ENCODE measurements at places on chromosomes 11 and 22. TPM values are rescaled to one million over a fixed set of nuclear protein-coding genes. Genes with fewer than 3 reads are reported as not detected.

- peaks cover 20% of the 10 kb centered on the region for H3K4me1 ChIP-seq
- no peaks in the 10 kb centered on the region for H3K36me3 ChIP-seq
- peak within 1 kb of the TSS; percentile 64 for H3K4me3 ChIP-seq
- no peaks in the 10 kb centered on the region for H3K27me3 ChIP-seq
- DNase-seq: no peak
Observed at GRCh38 chr11:82733444-82734119, at the start of gene FAM181B. Gene FAM181B (minus strand): TSS chr11:82733864. CDS start chr11:82733729, 135 bp downstream.

DNA sequence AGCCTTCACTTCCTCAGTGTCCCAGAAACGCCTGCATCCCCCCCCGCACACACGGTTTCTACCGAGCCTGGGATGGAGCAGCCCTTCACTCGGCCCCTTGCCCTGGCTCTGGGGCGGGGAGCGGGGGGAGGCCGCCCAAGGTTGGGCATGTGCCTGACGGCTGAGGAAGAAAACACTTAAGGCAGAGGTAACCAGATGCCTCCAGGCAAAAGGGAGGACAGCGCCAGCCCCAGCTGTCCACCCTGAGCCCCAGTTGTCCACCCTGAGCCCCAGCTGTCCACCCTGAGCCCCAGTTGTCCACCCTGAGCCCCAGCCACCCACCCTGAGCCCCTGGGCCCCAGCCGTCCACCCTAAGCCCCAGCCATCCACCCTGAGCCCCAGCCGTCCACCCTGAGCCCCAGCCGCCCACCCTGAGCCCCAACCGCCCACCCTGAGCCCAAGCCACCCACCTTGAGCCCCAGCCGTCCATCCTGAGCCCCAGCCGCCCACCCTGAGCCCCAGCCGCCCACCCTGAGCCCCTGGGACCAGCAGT is 3.8 kb upstream of the TTLL8 start:
- DNase-seq: no peak
- H3K36me3 ChIP-seq: no peaks in the 10 kb centered on the region
- H3K27ac ChIP-seq: no peak overlapping the region
- H3K27me3 ChIP-seq: peaks cover 85% of the 10 kb centered on the region
- H3K4me1 ChIP-seq: peaks cover 14% of the 10 kb centered on the region

DNA sequence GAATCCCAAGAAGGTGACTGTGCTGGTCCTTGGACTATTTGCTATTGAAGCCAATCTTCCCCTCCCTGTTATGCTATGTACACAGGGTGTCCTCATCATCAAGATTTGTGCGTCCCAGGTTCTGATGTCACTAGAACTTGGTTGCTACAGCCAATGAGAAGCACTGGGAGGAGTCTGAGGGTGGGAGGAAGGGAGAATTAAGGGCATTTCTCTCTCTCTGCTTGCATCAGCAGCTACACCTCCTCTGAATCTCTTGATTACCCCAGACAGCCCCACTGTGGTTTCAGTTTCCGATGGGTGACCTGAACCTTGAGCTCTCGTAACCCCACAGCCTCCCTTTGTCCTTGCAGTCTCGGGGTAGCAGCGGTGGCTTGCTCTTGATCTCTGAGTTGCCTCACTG is 212.4 kb upstream of the SESN3 start:
- DNase-seq: no peak
- H3K4me1 ChIP-seq: no peaks in the 10 kb centered on the region
- no peak overlapping the region for H3K27ac ChIP-seq
- no peak overlapping the region for H3K4me3 ChIP-seq
- H3K27me3 ChIP-seq: no peaks in the 10 kb centered on the region
- H3K36me3 ChIP-seq: no peaks in the 10 kb centered on the region

DNA sequence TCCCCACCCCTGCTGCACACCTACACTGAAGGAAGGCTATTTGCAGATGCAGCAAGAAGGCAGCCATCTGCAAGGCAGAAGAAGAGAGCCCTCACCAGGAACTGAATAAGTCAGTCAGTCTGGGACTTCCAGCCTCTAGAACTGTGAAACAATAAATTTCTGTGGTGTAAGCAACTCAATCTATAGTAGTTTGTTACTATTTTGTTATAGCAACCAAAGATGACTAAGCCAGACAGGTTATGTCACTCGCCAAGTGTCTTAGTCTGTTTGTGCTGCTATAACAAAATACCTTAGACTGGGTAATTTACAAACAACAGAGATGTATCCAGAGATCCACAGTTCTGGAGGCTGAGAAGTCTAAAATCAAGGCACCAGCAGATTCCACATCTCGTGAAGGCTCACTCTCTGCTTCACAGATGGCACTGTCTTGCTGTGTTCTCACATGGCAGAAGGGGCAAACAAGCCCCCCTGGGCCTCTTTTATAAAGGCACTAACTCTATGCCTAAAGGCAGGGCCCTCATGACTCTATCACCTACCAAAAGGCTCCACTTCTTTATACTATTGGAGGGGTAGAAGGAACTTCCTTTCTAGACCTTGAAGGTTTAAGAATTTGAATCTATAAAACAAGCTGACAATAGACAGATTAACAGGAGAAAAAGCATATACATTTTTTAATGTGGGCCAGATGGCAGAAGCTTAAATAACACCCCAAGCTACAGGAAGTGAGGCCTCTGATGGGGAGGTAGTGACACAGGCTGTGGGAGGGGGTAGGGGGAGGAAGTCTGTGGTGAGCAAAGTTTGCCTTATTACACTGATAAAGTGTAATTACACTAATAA is 12.3 kb downstream of the APOL6 start:
- DNase-seq: no peak
- H3K27me3 ChIP-seq: no peaks in the 10 kb centered on the region
- peaks cover 36% of the 10 kb centered on the region for H3K36me3 ChIP-seq
- H3K27ac ChIP-seq: no peak overlapping the region
- peaks cover 18% of the 10 kb centered on the region for H3K4me1 ChIP-seq

Gene VSIG2
- total RNA-seq: not detected

Gene AMOTL1
- total RNA-seq: 190 TPM

Gene THRSP
- not detected for total RNA-seq

Gene SSTR3
- total RNA-seq: not detected
